ENCODE measurements at places on chromosomes 13 and 19. TPM values are rescaled to one million over a fixed set of nuclear protein-coding genes. Genes with fewer than 3 reads are reported as not detected.

GRCh38 chr19:3433313-3433712 lies 47.0 kb downstream of the SMIM24 start:
- peak; percentile 52 for DNase-seq

- DNase-seq, result peak; percentile 97
Measured at GRCh38 chr19:13840305-13841085, 36.4 kb upstream of the NANOS3 start.

Gene AMH
- total RNA-seq, result under 0.01 TPM

Gene KCNRG
- 4.0 TPM for total RNA-seq

DNA sequence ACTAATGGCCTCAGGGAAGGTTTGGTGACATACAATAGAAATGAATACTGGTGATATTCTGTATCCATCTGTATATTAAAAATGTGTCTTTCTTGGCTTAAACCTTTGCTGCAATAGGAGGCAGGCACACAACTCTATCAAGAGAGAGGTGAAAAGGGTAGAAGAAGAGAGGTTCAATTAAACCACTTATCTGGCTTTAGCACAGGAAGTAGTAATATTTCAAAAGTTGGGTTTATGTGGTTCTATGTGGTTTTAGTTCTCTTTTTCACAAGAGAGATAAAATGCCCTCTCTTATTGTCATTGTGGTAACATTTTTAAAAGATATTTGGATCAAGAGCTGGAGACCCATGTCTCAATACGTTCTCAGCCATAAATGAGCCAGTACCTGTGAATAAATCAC lies 146.2 kb upstream of the FNDC3A start:
- no peak for DNase-seq

Gene PLIN5
- not detected for total RNA-seq

Gene ZNF541
- under 0.01 TPM for total RNA-seq

DNA sequence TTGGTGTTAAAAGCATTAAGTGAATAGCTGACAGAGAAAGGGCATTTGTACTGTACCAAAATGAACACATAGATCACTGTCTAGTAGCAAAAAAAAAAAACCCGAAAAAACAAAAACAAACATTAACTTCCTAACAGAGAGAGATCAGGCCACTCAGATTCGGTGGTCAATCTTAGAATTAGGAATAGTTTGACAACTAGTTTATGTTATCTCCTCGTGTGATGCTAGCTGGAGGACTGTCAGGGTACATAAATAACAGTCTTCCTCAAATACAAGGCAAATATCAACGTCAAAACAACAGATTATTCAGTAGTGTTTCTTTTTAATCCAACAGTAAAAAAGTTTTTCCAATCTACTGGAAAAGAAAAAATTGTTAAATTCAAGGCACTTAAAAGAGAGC lies 1.7 kb downstream of the ZMYM5 start:
- DNase-seq, result peak; percentile 80

Gene MAB21L1
- total RNA-seq, result 1.5 TPM

Gene ZNF575
- 0.29 TPM for total RNA-seq

DNA sequence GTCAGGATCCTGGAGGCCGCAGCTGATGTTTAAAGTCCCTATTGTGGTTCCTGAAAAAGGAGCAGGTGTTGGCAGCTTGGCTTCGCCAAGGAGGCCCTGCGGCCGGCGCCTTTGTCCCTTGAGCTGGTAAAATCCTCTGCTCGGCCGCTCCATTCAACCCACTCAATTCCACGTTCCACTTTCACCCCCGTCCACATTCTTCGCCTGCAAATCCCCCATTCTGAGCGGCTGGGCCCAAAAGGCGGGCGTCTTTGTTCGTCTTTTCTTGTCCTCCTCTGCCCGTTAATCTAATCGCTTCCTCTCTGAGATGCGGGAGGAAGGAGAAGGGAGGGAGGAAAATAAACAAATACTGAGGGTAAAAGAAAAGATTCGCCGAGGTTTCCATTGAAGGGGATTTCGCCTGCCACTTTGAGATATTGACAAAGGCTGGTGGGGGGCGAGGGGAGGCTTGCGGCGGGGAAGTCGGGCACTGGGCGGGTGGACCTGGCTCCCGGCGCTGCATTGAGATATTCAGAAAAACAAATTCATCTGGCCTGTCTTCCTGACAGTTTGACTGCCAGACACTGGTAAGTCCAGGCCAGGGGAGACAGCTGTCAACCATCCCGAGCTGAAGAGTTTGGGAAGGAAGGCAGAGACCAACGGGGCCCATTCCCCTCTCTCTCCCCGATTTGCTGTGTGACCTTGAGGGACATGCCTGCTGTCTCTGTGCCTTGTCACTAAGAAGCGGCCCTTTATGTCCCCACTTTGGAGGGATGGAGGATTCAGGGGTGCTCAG lies 37.6 kb downstream of the ZNRF4 start:
- peak; percentile 84 for DNase-seq

DNA sequence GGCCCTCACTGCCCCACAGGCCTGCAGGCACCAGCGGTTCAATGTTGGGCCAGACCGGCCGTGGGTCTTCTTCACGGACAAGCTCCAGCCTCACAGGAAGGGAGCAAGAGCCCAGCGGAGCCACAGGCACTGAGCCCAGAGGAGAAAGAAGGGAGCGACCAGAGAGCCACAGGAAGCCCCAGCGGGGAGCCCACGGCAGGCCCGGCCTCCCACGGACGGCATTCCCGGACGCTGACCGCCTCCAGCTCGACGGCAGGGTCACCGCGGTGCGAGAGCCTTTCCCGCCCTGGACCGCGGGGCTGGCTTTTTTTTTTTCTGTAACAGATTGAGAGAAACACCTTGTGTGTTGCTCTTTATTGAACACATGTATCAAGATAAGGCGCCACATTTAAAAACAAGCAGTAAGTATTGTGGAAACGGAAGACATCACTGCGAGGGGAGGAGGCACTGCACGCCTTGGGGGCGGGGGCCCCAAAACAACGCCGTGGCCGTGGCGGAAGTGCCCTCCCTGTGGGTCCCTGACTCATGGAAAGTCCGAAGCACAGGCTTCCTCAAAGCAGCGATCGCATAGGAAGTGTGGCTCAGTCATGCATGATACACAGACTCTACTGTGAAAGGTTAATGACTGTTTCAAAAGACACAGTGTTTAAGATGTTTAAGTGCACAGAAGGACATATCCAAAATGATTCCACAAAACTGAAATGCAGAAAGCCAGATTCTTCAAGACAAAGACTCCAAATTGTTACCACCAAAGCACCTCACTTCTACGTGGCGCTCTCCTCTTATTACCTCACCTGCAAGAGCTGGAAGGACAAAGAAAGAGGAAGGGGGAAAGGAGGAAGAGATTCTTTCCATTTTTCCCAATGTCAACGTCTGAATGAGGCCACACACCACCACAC lies 3.5 kb downstream of the RASA3 start:
- DNase-seq, result peak; percentile 100

DNA sequence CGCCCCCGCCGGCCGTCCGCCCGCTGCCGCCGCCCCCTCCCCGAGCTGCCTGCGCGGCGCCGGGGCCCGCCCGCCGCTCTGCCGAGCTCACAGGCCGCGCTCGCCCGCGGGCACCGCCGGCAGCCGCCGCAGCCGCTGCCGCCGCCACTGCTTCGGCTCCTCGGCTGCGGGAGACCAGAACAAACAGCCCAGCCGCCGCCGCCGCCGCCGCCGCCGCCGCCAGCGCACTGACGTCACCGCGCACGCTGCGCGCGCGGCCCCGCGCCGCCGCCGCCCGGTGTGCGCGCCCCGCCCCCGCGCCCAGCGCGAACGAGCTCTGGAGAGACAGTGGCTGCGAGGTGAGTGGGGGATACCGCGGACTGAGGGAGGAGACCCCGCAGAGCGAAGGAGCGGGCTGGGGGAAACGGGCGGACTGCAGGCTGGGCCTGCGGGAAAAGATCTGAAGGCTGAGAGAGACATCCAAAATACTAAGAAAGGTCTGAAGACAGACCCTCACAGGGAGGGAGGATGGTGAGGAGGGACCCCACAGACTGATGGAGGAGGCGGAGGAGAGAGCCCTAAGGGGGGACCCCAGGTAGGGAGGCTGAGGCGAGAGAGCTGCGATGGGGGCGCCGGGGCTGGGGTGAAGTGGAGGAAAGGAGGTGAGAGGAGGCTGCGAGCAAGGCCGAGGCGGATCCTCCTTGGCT lies at the start of gene BRD4:
Gene BRD4, minus strand, starts transcription at position 229 of the 686 bp plus-strand sequence. CDS start 59,440 bp downstream, outside the sequence.
- peak; percentile 99 for DNase-seq

DNA sequence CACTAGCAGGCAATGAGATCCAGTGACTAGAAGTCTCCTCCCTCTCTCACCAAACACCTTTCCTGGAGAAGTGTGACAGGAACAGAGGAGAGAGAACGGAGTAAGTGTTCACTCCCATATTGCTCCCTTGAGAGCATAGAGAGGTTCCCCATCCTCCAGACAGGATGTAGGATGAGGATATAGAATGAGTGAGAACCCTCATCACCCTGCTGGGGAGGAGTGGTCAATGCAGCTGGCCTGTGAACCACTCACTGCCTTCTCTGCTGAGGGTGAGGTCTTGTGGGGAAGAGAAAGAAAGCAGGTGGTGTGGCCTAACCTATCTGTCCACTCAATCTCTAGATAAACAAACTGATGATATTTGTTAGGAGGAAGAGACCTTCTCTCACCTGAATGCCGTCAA lies 386.6 kb downstream of the PCDH20 start:
- no peak for DNase-seq

Gene ZNF584
- 25.7 TPM for total RNA-seq

- DNase-seq, result peak; percentile 22
Measured at GRCh38 chr19:30338878-30339623, 33.1 kb upstream of the ZNF536 start.

Gene ADM5
- total RNA-seq, result under 0.01 TPM

Gene TEKTIP1
- not detected for total RNA-seq

Gene PSPC1
- total RNA-seq, result 59.0 TPM

- no peak for DNase-seq
Measured at GRCh38 chr13:66574606-66575005, 655.5 kb downstream of the PCDH9 start.

DNA sequence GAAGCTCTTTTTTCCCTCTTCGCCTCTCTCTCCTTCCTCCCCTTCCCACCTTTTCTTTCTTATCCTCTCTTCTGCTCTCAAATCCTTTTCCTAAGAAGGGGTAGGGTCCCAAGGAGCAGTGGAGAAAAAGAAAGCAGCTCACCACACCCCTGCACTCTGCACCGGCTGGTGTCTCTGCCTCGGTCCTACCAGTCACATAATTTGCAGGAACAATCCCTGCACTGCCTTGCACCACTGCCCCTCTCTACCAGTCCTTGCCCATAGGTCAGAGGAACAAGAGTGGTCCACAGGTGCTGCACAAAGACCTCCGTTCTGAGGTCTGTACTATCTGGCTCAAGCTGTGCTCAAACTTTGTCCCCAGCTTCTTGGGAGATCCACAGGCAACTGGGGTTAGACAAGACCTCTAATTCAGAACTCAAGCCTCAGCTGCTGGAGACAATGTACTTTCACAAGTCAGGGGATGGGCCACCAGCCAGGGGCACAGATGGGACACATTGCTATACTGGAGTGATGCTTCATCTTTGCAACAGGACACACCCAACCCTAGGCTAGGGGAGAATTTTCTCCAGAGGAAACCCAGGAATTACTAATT lies 125.4 kb upstream of the ZNF507 start:
- DNase-seq, result no peak

- DNase-seq, result peak; percentile 18
Measured at GRCh38 chr13:39559847-39560246, 43.1 kb downstream of the LHFPL6 start.

Gene PIK3R2
- 25.7 TPM for total RNA-seq

DNA sequence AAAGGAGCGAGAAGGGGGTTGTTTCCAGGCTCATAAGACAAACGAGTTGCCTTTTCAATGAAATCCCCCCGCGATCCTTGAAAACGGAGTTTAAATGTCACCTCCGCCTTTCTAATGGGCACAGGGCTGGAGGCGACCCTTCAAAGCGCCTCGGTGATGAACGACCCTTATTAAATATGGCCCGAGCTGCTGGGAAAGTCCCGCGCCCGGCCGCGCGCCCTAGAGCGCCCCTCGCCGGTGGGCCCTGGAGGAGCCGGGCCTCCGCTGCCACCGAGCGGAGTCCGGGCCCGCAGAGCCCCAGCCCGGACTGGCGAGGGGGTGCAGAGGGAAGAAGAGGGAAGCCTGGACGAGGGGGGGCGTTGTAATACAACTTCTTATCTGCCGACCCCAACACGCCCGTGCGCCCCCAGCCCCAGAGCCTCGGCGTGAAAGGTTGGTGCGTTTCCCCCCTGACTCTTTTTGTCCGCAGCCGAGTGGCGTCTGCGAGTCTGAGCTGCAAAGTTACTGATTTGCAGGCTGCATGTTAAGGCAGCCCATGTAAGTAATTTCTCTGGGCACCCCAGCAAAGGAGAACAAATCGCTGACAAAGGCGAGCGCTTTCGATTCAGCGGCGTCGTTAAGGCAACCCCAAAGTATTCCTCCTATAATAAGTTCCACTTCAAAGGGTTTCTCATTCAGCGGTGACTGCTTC lies 11.9 kb downstream of the ZIC5 start:
- DNase-seq, result peak; percentile 83

- DNase-seq, result no peak
Measured at GRCh38 chr13:51269039-51269438, 46.8 kb downstream of the FAM124A start.

GRCh38 chr19:36030264-36031148 lies 2.2 kb downstream of the CLIP3 start:
- peak; percentile 92 for DNase-seq

Gene GRIK5
- total RNA-seq, result under 0.01 TPM

DNA sequence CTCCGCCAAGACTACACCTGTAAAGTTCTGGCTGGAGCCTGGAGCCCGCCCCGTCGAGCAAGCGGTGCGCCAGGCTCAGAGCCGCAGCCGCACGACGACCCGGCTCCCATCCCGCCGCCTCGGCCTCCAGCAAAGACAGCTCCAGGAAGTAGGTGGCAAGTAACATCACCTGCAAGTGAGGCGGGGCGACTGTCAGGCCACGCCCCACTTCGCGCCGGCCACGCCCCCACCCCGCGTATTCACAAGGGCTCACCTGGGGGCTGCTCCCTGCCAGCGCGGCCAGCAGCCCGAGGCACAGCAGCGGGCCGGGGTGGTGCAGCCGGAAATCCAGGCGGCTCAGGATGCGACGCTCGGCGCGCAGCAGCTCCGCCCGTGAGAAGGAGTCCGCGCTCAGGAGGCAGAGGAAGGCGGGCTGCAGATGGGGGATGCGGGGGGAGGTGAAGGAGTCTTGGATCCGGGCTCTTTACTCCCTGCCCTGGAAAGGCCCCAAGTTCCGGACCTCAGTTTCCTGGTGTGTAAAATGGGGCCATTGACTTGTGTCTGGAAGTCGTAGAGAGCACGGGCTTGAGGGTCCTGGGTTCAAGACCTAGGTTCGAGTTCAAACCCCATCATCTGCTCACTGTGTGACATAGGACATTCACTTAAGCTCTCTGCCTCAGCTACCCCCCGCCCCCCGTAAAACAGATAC lies 3.2 kb downstream of the CCNP start:
- DNase-seq, result peak; percentile 42

Gene RASGRP4
- not detected for total RNA-seq

DNA sequence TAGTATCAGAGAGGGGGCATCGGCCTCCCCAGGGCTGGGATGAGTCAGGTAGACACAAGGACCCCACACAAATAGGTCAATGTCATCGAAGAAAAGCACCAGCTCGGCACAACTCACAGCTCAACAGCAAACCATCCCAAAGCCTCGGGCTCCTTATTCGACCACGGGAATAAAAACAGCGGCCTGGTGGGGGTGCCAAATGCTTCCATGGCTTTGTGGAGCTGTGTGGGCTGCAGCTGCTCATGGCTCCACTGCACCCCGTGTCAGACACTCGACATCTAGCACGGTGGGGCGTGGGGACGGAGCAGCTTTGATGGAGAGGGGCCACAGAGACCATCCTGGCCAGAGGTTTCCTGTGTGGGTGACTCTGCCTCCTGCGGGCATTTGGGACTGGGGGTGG lies 212.5 kb upstream of the SOX1 start:
- no peak for DNase-seq

Measured in osteoblast (primary cell).